ENCODE measurements at places on chromosomes 3 and 15. TPM values are rescaled to one million over a fixed set of nuclear protein-coding genes. Genes with fewer than 3 reads are reported as not detected.
A peak's percentile ranks its signal among the peaks of the same experiment; 100 is the strongest.

DNA sequence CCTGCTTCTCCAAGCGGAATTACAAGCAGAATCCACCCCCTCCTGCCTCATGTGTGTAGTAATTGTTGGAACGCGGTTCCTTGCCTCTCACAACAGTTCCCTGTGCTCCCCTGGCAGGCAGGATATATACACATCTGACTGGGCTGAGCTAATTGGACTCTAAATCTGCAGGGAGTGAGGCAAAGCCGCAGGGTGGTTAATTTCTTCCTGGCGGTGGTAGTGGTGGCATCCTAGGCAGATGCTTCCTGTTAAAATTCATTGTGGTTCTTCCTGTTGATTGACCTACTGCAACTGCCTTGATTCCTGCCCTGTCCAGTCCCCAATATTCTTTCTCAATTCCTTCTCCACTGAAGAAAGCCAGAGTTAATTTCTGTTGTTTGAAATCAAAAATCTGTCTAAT is 202.9 kb upstream of the PROK2 start:
- DNase-seq = no peak
- peak overlapping the region; percentile 3 for H3K4me3 ChIP-seq
- peaks cover 14% of the 10 kb centered on the region for H3K4me1 ChIP-seq
- H3K36me3 ChIP-seq = no peaks in the 10 kb centered on the region
- peaks cover 3% of the 10 kb centered on the region for H3K27me3 ChIP-seq
- peak overlapping the region; percentile 51 for H3K27ac ChIP-seq

GRCh38 chr3:140717921-140718320 is 40.1 kb downstream of the TRIM42 start:
- DNase-seq = no peak
- no peak overlapping the region for H3K27ac ChIP-seq
- H3K4me1 ChIP-seq = peaks cover 35% of the 10 kb centered on the region
- H3K4me3 ChIP-seq = no peak overlapping the region
- no peaks in the 10 kb centered on the region for H3K36me3 ChIP-seq

DNA sequence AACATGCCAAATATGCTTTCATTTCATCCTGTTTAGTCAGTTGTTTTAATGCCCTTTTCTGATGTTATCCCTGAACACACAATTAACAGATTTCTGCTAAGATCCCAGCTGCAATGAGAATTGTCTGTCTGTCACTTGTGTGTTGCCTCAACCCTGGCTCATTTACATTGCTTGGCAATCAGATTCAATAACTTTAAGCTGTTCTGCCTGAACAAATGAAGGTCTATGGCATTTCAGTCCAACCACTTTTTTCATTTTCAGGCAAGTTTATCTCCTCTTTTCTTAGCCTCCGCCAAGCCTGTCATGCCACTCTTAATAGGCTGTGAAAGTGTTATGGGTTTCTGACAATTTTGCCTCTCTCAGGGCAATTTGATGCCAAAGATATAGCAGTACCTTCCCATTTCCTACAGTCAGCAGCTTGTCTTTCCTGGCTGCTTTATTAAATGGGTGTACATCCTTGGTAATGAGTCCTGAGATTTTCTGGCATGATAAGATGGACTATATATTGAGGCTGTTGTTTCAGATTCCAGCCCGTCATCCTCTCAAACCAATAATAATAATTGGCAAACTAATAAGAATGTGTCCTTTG is 68.7 kb upstream of the ADAMTS9 start:
- no peak for DNase-seq
- H3K27ac ChIP-seq = no peak overlapping the region
- no peaks in the 10 kb centered on the region for H3K4me1 ChIP-seq
- no peaks in the 10 kb centered on the region for H3K36me3 ChIP-seq

The TM4SF18 gene
- not detected for polyA plus RNA-seq

- H3K4me1 ChIP-seq = peaks cover 16% of the 10 kb centered on the region
- H3K4me3 ChIP-seq = no peak overlapping the region
- H3K27ac ChIP-seq = no peak overlapping the region
Observed at GRCh38 chr3:144032531-144033239, 61.1 kb downstream of the DIPK2A start.

DNA sequence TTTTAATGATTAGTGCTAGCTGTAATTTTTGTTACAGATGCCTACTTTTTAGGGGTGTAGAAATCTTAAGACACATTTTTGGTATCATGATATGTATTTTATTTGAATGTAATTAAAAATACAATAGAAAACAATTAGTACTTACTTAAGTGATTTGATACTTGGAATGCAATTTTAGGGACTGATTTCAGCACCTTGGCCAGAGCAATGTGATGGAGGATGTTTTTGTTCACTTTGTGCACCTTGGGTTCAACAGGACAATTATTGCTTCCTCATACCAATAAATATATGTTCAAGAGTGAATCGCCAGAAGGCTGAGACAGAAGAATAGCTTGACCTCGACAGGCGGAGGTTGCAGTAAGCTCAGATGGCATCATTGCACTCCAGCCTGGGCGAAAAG is 22.3 kb downstream of the GMNC start:
- H3K27me3 ChIP-seq = no peaks in the 10 kb centered on the region
- no peaks in the 10 kb centered on the region for H3K36me3 ChIP-seq
- no peak overlapping the region for H3K27ac ChIP-seq
- no peak overlapping the region for H3K4me3 ChIP-seq
- no peaks in the 10 kb centered on the region for H3K4me1 ChIP-seq
- no peak for DNase-seq

DNA sequence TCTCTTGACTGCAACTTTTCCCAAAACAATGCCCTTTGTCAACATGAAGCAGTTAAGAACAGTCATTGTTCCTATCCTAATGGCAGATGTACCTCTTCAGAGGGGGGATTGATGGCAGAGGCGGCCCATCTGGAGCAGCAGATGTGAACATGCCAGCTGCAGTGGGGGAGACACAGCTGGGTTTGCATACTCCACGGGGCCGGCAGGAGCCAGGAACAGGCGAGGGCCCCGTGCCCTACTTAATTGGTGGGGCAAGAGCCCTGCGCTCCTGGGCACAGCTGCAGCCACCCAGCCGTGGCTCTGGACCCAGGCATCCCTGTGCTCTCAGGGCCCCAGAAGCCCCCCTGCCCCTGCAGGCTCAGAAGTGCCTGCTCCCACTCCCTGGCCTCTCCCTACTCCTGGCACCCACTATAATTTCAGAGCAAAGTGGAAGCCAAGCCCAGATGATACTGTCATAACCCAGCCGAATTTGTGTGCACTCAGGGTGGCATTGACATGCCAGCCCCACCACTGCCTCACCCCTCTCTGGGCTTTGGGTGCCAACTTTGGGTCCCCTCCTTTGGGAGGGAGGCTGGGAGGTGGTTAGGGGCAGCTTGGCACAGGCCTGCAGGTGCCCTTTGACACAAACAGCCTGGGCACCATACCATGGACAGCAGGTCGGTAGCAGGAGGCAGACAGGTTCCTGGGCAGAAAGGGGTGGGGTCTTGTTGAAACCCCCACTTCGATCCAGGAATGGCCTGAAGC is 34.6 kb downstream of the ROPN1B start:
- no peaks in the 10 kb centered on the region for H3K27me3 ChIP-seq
- no peak overlapping the region for H3K27ac ChIP-seq
- no peaks in the 10 kb centered on the region for H3K4me1 ChIP-seq
- no peak for DNase-seq
- H3K4me3 ChIP-seq = no peak overlapping the region

DNA sequence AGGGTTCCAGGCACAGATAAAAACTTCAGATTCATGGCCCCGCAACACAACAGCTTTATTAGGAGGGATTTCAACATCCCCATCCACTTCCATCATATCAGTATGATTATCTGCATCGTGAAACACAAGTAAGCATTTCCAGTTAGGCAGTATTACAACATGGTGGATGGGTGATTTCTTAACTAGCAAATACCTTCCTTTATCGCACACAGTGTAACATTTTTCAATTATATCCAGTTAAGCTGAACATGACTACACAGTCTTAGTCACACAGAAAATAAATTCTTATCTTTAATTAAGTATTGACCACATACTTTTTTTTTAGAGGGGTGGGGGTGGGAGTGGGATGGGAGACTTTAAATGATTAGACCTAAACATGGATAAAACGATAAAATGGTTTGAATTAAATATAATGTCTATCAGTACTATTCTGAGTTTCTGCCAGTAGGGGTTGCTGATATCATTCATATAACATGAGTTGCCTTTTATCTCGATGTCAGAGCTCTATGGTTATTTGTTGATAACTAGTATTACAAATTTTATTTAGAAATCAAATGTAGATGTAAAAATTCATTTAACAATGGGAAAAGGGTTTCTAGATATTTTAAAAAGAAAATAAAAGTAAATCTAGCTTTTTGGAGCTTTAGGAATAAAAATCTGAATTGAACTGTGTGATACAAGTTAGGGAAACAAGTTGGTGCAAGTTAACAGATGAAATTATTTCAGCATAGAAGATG is 146.6 kb downstream of the TBL1XR1 start:
- no peak overlapping the region for H3K4me3 ChIP-seq
- H3K4me1 ChIP-seq = no peaks in the 10 kb centered on the region
- no peaks in the 10 kb centered on the region for H3K27me3 ChIP-seq

DNA sequence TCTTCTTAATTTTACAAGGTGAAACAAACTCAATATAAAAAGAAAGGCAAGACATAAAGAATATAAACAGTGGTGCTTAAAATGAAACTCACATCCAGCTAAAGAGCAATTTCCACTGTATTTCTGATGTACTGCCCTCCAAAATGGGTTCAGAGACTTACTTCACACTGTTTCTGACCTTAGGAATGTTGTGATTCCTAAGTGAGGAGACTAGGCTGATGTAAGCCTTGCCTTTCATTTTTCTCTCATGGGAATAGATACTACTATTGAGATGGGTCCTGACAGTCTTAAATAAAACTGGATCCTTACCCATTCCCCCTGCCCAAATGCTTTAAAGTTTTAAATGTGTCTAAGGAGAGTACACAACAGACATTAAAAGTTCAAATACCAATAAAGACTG is 86.9 kb downstream of the CBLB start:
- no peak for DNase-seq
- no peaks in the 10 kb centered on the region for H3K4me1 ChIP-seq
- H3K4me3 ChIP-seq = no peak overlapping the region
- H3K27ac ChIP-seq = no peak overlapping the region
- H3K27me3 ChIP-seq = no peaks in the 10 kb centered on the region

- H3K27ac ChIP-seq = no peak overlapping the region
- no peaks in the 10 kb centered on the region for H3K4me1 ChIP-seq
- no peak for DNase-seq
- no peaks in the 10 kb centered on the region for H3K36me3 ChIP-seq
- no peak overlapping the region for H3K4me3 ChIP-seq
- H3K27me3 ChIP-seq = no peaks in the 10 kb centered on the region
Observed at GRCh38 chr3:148816981-148817525, 10.6 kb upstream of the CPB1 start.

The GOLGA8R gene
- polyA plus RNA-seq = 0.21 TPM

GRCh38 chr15:38398134-38398533 is 55.8 kb upstream of the FAM98B start:
- no peaks in the 10 kb centered on the region for H3K36me3 ChIP-seq
- H3K4me3 ChIP-seq = no peak overlapping the region
- H3K27me3 ChIP-seq = no peaks in the 10 kb centered on the region
- no peak for DNase-seq

DNA sequence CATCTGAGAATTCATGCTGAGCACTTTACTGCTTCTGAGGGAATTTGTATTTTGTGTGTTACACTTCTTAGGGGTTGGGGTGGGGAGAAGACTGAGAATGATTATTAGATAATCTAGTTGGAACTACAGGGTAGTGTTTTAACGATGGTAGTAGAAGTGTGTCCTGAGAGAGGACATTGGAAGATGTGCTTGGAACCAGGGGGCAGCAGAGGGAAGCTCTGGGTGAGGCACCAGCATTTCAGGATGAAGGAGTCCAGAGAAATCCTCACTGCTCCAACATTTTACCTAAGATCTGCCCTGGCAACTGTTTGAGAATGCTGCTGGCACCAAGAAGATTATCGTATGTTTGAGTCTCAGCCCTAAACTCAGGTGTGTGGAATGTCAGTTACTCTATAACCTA is 145.5 kb downstream of the SQOR start:
- H3K27ac ChIP-seq = no peak overlapping the region
- H3K4me3 ChIP-seq = no peak overlapping the region
- H3K36me3 ChIP-seq = no peaks in the 10 kb centered on the region
- no peaks in the 10 kb centered on the region for H3K4me1 ChIP-seq
- peaks cover 2% of the 10 kb centered on the region for H3K27me3 ChIP-seq
- DNase-seq = no peak

DNA sequence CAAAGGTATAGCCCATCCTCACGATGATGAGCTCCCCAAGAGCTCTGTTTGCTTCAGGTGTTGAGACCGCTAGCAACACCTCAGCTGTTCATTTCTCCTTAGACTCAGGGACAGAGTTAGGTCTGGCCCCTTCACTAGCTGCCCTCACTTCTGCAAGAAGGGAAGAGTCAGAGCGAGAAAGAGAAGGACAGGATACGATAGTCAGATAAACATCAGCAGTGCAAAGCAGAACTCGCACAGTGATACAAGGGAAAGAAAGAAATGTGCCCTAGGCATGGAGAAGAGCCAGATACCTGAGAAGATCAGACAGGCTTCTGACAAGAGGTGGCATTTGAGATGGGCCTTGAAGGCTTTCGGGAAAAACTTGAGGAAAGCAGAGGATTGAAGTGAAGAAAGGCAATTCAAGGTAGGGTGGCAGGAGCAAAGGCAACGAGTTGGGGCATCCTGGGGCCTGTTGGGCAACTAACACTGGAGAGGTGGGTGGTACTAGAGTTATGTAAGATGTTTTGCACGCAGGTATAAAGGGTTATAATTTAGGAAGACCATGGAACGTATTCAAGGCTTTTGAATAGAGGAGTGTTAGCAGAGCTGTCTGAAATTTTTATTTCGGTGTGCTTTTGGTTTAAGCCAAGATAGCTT is 106.0 kb downstream of the PGPEP1L start:
- DNase-seq = no peak
- peaks cover 42% of the 10 kb centered on the region for H3K4me1 ChIP-seq
- peaks cover 19% of the 10 kb centered on the region for H3K36me3 ChIP-seq
- peak overlapping the region; percentile 20 for H3K27ac ChIP-seq

DNA sequence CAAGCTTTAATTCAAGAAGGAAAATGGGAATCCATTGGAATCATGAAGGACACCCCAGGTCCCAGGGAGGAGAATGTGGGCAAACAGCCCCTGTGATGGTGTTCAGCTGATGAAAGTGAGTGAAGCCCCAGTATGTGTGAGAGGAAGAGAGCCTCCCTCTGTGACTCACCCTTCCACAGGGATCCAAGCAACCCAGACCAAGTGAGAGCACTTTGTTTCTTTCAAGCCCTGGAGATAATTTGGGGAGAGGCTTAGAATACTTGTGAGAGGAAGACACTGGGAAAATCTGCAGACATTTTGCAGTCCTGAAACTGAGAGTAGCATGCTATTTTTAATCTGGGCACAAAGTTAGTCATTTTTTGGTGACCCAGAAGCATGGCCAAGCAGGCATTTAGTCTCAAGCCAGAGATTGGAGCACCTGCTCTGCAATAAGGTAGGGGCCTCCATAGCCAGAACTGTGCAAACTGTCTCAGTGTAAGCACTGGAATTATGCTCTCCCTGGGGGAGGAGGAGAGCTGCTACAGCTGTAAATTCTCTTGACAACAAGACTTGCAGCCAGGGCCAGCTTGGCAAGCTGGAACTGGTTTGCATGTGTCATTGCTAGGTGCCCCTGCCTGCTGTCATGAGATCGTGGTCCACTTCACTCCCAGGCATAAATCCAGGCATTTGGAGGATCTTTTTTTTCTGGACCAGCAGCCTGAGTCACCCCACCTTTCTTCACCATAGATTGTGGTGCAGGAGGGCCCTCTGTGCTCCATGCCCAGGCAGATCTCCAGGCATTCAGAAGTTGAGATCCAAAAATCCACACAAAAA is 537.8 kb upstream of the DPPA4 start:
- no peak for DNase-seq
- H3K4me1 ChIP-seq = no peaks in the 10 kb centered on the region
- no peaks in the 10 kb centered on the region for H3K36me3 ChIP-seq
- no peak overlapping the region for H3K27ac ChIP-seq

All from CD14-positive monocyte (primary cell).